A172 (cell line): ENCODE measurements at places on chromosomes 13 and 19. TPM values are rescaled to one million over a fixed set of nuclear protein-coding genes. Genes with fewer than 3 reads are reported as not detected.

- no peak for DNase-seq
Measured at GRCh38 chr19:15936173-15936572, 1.8 kb upstream of the CYP4F11 start.

DNA sequence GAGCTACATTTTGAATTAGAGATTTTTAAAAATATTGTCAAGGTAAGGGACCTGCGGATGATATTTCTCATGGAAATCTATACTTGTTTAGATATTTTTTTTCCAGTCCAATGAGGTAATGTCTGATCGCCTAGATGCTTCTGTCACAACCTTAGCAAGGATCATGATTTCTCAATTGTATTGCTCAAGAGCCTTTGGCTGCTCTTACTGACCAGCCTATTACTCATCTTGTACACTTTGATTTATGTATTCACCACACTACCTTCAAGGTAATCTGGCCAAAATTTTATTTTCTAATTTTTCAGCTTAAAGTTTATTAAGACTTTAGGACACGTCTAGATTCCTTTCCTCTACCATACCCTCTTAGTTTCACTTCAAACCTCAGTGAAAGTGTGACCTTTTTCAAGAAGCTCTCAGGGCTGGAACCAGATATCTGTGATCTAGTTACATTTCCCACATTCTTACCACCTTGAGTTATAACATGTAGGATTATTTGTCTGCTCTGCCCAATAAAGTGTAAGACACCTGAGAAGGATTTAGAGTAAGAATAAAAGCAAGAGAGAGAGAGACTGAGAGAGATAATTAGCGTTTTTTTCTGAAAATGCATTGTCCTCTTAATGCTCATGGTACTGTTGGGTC lies 197.1 kb downstream of the ITGBL1 start:
- peak; percentile 65 for DNase-seq

DNA sequence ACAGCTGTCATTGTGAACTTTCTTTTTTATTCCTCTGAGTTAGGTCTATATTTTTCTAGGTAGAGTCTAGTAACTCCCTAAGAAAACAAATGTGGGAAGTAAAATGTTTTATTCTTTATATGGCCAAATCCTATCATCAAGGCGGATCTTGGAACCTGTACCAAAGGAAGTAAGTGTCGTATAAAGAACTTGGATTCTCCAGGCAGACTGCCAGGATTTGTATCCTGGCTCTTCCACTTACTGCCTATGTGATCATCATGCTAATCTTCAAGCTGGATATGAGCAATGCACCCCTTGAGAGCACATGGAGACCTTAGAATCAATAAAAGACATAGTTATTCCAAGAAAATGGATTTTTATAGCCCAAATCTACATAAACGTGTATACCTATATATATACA lies 286.5 kb downstream of the PCDH17 start:
- no peak for DNase-seq

GRCh38 chr19:54665530-54665929 lies 2.7 kb downstream of the LILRB4 start:
- DNase-seq, result no peak

GRCh38 chr19:30111021-30111855 lies 169.2 kb downstream of the URI1 start:
- DNase-seq, result no peak

HSPB6 gene
- total RNA-seq, result 0.07 and 0.72 TPM in 2 replicates

CGB5 gene
- total RNA-seq, result 1.3 and 3.4 TPM in 2 replicates

CAMSAP3 gene
- total RNA-seq, result 1.5 and 2.6 TPM in 2 replicates

TM9SF2 gene
- 220 and 229 TPM in 2 replicates for total RNA-seq

ATP4B gene
- not detected in 2 replicates for total RNA-seq
